ENCODE measurements at places on chromosomes 12 and 14.

GRCh38 chr12:94799136-94799535 lies 148.8 kb upstream of the TMCC3 start:
- DNase-seq = no peak

- peak; percentile 97 for DNase-seq
These were observed 82.8 kb downstream of the BORCS5 start for GRCh38 chr12:12439636-12440035.

DNA sequence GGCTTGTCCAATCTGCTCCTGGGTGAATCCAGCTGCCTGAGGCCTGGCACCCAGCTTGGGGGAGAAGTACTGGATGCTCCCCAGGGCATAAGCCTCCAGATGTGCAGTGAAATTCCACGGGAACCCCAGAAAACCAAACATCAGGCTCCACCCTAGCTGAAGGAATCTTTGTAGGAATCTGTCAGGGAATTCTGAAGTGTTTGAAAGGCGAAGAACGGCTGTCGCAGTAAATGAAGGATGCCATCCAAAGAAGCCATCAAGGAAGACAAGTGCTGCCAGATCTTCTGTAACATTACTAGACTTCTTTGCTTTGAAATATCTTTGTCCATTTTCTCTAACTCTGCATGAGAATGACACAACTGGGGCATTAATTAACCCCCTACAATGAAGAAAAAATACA lies 219.4 kb downstream of the FOXN3 start:
- no peak for DNase-seq

DNA sequence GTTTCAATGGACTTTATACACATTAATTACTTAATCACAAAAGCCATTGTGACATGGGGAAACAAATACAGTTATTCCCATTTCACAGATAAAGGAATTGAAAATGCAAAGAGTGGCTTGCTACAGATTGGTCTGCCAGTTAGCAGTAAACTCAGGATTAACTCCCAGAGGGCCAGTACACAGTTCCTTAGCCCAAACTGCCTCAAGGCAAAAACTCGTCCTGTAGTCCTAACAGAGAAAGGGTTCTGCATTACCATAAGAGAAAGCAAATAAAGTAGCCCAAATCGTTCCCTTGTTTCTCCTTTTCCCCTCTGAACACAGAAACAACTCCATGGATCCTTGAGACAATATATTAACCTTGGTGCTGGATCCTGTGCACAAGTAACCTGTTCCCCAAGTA lies 274.4 kb downstream of the LRIG3 start:
- no peak for DNase-seq

DNA sequence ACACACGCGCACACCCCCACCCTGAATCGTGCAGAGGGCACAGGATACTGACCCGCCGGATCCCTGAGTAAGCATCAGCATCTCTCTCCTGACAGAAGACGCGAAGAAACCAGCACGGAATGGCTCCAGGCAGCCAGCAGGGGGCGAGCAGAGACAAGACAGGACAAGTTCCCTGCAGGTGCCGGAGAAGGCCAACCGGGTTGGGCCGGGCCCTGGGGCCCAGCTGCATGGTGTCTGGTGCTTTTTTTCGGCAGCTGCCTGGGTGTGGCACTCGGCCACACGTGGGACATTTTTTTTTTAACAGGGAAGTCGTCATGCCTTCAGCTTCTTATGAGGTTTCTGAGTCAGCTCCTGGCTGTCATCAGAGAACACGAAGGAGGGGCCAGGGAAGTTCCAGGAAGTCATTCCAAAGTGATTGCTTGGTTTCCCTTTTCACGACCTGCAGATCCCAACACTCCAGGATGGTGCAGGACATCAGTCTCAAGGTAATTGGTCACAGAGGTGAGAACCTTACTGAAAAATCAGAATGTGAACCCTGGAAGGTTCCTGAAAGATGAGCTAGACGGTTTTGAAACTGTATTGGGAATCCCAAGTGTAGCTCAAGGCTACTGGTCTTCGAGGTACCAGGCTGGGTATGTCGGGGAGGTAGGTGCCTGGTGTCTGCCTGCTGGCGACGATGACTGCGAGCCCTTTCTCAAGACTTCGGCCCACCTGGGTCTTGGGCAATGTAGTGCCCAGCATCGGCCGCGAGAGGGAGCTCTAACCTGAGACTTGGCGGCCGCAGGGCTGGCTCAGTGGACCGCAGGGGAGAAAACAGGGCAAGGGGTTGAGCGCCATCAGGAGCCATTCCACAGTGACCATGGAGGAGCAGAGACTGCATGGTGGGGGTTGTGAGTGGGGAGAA lies 190.8 kb upstream of the PRMT8 start:
- peak; percentile 44 for DNase-seq

- no peak for DNase-seq
These were observed 520 bp upstream of the MON2 start for GRCh38 chr12:62466018-62466593.

- DNase-seq = no peak
These were observed 929 bp upstream of the UBE2N start for GRCh38 chr12:93442411-93443340.

- DNase-seq = no peak
These were observed 25.4 kb downstream of the CLSTN3 start for GRCh38 chr12:7155471-7156034.

- peak; percentile 25 for DNase-seq
These were observed 175.8 kb downstream of the TTC8 start for GRCh38 chr14:89000007-89000942.

DNA sequence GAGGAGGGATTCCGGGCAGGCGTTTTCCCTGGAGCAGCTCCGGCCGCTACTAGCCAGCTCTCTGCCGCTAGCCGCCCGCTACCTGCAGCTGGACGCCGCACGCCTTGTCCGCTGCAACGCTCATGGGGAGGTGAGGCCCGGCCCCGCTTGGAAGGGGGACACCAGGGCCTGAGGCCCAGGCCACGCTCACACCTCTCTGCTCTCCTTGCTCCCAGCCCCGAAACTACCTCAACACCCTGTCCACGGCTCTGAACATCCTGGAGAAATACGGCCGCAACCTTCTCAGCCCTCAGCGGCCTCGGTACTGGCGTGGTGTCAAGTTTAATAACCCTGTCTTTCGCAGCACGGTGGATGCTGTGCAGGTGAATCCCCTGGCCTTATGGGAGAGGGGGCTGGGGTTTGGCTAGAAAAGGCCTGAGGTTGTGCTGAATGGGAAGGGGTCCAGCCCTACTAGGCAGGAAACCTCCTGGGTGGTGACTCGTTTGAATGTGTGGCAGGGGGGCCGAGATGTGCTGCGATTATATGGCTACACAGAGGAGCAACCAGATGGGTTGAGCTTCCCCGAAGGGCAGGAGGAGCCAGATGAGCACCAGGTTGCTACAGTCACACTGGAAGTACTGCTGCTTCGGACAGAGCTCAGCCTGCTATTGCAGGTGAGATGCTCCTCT lies 597 bp downstream of the RNF31 start:
- DNase-seq = no peak

DNA sequence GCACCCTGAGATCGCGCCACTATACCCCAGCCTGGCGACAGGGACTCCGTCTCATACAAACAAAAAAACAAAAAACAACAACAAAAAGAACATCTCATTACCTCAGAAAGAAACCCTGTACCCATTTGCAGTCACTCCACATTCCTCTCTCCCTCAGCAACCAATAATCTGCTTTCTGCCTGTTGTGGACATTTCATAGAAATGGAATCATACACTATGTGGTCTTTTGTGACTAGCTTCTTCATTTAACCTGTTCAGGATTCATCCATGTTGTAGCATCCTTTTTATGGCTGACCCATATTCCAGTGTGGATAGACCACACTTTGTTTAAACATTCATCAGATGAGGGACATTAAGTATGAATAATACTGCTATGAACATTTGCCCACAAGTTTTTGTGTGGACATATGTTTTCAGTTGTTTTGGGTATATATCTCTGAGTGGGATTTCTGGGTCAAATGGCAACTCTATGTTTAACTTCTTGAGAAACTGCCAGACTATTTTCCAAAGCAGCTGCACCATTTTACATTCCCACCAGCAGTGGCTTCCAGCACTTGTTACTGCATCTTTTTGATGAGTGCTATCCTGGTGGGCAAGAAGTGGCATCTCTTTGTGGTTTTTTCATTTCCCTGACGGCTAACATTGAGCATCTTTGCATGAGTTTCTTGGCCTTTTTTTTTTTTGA lies 5.9 kb upstream of the RCOR1 start:
- DNase-seq = no peak

DNA sequence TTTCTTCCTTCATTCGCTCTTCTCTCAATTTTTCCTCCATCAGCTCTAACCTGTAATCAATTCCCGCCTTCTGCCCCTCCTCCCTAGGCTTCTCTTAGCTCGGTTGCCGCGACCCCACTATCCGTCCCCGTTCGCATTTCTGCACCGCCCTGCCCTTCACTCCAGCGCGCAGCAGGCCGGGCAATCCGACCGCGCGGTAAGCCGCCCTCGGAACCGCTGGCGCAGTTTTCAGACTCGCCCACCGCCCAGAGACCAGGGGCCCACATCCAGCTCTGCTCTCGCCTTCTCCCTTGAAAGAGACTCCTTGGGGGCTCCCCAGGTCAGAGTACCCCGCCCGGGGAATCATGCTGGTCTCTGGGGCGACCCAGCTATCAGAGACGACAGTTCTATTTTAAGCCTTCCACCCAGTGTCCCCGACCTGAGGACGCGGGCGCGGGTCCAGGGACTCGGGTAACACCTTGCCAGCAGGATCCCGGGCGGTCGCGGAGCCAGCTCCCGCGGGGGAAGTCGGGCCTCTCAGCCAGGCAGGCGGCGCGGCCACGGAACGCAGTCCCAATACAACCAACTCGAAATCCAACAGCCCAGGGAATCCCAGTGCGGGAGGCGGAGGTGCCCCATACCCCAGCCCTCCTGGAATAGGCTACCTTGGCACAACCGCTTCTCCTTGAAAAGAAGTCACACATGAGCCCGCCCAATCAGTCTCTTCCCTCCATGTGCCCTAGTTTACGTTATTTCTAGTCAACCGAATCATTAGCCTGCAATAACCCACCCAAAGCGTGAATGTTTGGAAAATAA lies 5.7 kb upstream of the SLC38A4 start:
- no peak for DNase-seq

GRCh38 chr12:30813525-30814294 lies 59.0 kb upstream of the CAPRIN2 start:
- DNase-seq = no peak

GRCh38 chr14:96508900-96509299 lies 6.7 kb downstream of the PAPOLA start:
- no peak for DNase-seq

DNA sequence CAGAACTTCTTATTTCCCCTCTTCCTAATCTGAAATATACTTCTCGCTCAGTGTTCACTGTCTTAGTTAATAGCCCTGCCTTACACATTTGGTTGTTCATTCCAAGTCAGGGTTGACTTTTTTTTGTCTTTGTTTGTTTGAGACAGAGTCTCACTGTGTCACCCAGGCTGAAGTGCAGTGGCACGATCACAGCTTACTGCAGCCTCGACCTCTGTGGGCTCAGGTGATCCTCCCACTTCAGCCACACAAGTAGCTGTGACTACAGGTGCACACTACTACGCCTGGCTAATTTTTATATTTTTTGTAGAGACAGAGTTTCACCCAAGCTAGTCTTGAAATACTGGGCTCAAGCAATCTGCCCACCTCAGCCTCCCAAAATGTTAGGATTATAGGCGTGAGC lies 42.3 kb upstream of the PRPF39 start:
- DNase-seq = no peak

- no peak for DNase-seq
These were observed 60.4 kb upstream of the SINHCAF start for GRCh38 chr12:31386364-31386777.

DNA sequence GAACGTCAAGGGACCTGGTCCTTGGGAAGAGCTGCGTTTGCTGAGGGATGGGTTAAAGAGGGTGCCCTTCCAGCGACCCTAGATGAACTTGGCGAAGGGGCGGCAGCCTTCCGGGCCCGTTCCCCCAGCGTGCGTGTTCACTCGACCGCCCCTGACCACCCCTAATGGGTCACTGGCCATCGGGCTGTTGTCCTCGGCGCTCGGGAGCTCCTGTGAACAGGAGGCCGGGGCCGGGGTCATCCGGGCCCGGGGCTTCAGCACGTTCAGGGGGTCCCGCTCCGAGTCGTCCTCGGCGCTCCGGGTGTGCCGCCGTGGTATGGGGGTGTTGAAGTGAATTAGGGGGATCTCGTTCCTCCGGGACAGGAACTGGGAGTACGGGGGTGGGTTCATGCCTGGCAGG lies 9.2 kb downstream of the FGF23 start:
- DNase-seq = no peak

GRCh38 chr12:2637371-2637770 lies 157.4 kb upstream of the FKBP4 start:
- DNase-seq = no peak

GRCh38 chr12:50979369-50980052 lies 27.2 kb downstream of the HIGD1C start:
- DNase-seq = no peak

GRCh38 chr12:66623455-66623854 lies 55.4 kb downstream of the GRIP1 start:
- no peak for DNase-seq

DNA sequence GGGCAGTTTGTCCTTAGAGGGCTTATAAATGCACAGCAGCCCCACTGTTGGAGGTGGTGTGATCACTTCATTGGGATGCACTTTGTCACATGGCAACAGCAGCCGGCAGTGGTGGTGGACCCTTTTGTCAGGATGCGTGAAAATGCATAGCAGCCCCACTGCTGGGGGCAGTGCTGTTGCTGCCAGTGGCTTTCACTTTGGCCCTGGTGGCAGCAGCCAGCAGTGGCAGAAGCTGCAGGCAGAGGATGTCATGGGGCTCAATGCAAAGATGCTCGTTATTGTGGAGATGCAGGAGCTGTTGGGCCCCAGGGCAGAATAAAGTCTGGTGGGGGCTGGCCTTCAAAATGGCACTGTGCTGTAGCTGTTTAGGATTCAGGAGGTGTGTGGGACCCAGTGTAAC lies 173.0 kb upstream of the DAAM1 start:
- no peak for DNase-seq
